CD8-positive, alpha-beta T cell (primary cell): ENCODE measurements at places on chromosomes 6 and 20.

- DNase-seq: no peak
These were observed 17.2 kb upstream of the DST start for GRCh38 chr6:56659721-56660380.

- no peak for DNase-seq
These were observed 97.2 kb upstream of the RIN2 start for GRCh38 chr20:19660808-19661378.

- DNase-seq: no peak
These were observed 95.4 kb upstream of the NKX2-2 start for GRCh38 chr20:21609221-21609620.

- DNase-seq: peak; percentile 52
These were observed 35.3 kb downstream of the PANK2 start for GRCh38 chr20:3924304-3925112.

DNA sequence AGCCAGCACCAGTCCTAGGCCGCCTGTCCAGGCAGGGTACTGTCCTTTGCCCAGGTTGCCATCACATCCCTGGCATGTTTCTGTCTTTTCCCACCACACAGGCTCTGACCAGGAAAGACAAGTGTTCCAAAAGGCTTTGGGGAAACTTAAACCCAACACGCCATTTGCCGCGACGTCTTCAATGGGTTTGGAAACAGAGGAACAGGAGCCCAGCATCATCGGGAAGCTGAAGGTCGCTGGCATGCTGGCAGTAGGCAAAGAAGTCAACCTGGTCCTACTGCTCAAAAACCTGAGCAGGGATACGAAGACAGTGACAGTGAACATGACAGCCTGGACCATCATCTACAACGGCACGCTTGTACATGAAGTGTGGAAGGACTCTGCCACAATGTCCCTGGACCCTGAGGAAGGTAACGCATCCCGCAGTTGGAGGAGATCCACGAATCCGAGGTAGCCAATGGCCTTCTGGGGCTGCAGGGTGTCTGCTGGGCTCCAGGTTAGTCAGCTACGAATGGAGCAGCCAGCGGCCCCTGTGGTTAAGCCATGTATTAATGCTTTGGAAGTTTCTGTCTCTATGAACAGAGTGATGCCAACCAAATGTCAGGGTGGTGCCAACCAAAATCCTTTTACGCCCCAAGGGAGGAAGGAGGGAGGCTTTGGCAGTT is 36.2 kb downstream of the TGM3 start:
- DNase-seq: no peak

- DNase-seq: no peak
These were observed 175.2 kb downstream of the ZMYND8 start for GRCh38 chr20:47181056-47181862.
